ENCODE measurements at places on chromosomes 7 and 10.
A peak's percentile ranks its signal among the peaks of the same experiment; 100 is the strongest.

- no peak for DNase-seq
These were observed 43.9 kb downstream of the STK32C start for GRCh38 chr10:132263866-132264265.

- peak; percentile 17 for DNase-seq
These were observed 12.5 kb upstream of the TMEM72 start for GRCh38 chr10:44898665-44899064.

GRCh38 chr7:75906991-75907667 lies 7.8 kb upstream of the POR start:
- DNase-seq: no peak

DNA sequence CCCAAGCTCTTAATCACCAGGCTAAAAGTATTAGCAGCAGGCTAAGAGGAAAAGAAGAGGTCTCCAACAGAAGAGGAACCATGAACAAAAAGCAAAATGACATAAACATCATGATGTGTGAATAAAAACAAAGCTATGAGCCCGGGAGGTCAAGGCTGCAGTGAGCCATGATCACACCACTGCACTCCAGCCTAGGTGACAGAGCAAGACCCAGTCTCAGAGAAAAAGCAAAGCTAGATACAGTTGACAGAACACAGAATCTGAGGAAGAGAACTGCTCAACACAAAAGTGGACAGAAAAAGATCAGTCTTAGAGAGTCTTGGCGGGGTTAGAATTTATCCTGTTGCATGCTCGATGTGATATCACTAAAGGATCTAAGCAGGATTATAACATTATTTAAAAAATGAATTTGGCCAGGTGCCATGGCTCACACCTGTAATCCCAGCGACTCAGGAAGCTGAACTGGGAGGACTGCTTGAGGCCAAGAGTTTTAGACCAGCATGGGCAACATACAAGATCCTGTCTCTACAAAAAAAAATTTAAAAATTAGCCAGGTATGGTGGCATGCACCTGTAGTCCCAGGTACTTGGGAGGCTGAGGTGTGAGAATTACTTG lies 37.5 kb downstream of the NT5C2 start:
- no peak for DNase-seq

DNA sequence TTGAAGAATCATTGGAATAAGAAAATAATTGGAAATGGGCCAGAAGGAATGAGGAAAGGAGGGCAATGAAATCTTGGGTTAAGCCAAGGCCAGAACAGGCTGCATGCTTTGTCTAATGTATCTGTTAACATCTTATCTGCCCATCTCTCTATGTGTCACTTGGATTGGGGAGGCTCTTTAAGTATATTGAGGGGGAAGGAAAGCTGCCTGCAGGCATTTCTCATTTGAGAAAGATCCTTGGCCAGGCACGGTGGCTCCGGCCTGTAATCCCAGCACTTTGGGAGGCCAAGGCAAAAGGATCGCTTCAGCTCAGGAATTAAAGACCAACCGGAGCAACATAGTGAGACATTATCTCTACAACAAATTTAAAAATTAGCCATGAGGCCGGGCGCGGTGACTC lies 14.3 kb downstream of the PCBD1 start:
- DNase-seq: no peak

DNA sequence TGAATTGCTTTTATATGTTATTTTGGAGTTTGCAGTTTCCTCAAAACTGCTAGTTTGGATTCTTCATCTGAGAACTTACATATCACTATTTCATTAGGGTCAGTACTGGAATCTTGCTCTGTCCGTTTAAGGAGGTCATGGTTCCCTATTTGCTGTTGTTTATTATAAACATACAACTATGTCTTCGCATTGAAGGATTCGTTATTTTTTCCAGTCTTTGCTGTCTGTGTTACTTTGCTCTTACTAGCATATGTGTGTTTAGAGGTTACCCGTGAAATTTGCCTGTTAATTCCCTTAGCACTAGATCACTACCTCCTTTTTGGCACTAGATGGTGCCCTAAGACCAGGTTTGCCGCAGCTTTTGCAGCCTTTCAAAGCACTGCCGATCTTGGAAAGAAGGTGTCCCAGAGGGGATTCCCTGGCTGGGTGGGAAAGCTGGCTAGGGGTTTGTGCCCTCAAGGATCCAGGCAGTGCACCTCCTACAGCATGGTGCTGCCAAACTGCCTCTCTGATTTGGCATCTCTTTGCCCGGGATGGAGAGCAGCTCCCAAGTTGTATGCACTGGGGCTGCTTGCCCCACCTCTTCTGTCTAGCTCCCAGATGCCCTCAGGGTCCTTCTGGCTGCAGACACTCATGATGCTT lies 103.1 kb upstream of the APBB1IP start:
- DNase-seq: peak; percentile 26

DNA sequence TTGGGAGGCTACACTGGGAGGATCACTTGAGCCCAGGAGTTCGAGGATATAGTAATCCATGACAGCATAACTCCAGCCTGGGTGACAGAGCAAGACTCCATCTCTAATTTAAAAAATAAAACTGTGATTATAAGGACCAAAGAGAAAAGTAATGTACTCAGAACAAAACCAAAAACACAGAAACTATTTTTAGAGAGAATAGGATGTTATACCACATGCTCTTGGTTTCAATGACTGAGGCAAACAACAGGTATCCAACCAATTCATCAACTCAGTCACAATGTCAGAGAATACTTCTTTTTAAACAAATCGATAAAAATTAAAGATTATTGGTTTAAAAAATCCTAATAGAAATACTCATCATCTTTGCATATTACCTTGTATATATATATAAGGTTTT lies 186.7 kb downstream of the TPK1 start:
- DNase-seq: no peak

GRCh38 chr7:131935180-131935579 lies 378.8 kb upstream of the PODXL start:
- DNase-seq: no peak

- no peak for DNase-seq
These were observed 227.4 kb upstream of the AGK start for GRCh38 chr7:141323826-141324225.

DNA sequence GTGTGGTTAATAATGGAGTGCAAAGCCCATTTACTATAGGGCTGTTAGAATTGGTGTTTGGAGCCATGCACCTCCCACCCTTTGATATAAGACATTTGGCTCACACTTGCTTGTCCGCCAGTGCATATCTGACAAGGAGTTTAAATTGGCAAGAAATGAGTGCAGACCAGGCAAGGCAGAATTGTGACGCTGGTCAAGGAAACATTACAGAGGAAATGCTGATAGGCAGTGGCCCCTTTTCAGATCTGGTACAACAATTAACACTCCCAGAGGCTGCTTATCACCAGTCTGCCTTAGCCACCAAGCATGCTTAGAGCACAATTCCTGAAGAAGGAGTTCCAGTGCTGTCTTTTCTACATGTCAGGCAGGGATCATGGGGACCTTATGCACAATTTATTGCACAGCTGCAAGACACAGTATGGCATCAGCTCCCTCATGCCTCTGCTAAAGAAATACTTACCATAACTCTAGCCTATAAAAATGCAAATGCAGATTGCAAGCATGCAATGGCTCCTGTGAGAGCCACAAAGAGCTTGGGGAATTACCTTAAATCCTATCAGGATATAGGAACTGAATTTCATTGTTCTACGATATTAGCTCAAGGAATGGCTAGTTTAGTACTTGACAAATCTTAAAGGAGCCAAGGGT lies 35.2 kb downstream of the OR13A1 start:
- DNase-seq: no peak

- DNase-seq: no peak
These were observed 11.8 kb downstream of the GPR146 start for GRCh38 chr7:1055956-1056784.

- no peak for DNase-seq
These were observed 6.6 kb downstream of the TTYH3 start for GRCh38 chr7:2638224-2638991.

GRCh38 chr7:117322741-117323304 lies at the start of gene WNT2:
Gene WNT2, minus strand, starts transcription at chr7:117323058. Its CDS starts 69 bp downstream, at chr7:117322989.
- no peak for DNase-seq
